HFF-Myc (cell line): ENCODE measurements at places on chromosomes 1 and 21.

- DNase-seq: no peak
These were observed 87.5 kb downstream of the TRIM33 start for GRCh38 chr1:114423455-114423854.

GRCh38 chr1:35832276-35832905, 24.6 kb downstream of the AGO4 start:
- no peak for DNase-seq

DNA sequence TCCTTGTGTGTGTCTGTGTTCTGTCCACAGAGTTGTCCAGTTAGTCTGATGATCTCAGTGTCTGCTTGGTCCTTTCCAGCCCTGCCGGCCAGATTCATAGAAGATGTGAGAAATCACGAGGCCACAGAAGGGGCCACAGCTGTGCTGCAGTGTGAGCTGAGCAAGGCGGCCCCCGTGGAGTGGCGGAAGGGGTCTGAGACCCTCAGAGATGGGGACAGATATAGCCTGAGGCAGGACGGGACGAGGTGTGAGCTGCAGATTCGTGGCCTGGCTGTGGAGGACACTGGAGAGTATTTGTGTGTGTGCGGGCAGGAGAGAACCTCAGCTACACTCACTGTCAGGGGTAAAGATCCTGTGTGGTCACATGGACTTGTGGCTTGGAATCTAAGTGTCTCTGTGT, 95.8 kb downstream of the OBSCN start:
- no peak for DNase-seq

DNA sequence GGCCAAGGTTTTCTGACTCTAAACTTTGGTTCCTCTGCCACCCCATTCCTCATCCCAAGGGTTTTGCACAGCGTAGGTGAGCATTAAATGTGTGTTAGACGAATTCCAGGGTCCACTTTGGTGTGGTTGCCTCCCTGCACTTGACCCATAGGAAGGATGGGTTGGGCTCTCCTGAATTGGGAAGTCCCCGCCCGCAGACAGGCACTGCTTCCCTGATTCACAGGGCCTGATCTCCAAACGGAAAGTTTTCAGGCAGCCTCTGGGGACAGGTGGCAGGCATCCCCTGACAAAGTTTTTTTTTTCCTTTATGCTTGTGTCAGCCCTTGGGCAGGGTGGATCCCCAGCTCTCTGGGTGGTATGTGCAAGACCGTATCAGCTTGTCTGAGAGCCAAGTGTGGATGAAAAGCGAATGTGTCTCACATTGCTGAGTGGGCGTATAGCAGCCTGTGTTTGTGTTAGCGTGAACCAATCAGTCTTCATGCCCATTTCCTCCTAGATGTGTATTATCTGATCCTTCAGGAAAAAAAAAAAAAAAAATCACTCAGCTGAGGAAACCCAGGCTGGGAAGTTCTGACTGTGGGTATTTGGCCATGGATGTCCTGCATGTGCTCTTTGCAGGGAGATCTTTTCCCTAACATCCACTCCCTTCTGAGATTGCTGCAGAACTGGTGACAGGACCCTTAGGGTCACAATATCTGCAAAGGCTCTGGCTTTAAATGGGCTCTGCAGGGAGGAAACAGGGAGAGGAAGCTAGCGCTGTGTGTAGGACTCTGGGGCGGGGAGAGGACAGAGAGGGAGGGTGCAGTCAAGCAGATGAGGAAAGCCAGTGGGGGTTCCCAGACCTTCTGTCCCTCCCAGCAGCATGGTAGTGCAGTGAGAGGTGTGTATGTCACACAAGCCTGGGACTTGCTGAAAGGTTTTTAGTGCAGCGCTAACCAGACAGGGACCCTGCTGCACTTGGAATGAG, 42.2 kb upstream of the TRABD2B start:
- DNase-seq: no peak

DNA sequence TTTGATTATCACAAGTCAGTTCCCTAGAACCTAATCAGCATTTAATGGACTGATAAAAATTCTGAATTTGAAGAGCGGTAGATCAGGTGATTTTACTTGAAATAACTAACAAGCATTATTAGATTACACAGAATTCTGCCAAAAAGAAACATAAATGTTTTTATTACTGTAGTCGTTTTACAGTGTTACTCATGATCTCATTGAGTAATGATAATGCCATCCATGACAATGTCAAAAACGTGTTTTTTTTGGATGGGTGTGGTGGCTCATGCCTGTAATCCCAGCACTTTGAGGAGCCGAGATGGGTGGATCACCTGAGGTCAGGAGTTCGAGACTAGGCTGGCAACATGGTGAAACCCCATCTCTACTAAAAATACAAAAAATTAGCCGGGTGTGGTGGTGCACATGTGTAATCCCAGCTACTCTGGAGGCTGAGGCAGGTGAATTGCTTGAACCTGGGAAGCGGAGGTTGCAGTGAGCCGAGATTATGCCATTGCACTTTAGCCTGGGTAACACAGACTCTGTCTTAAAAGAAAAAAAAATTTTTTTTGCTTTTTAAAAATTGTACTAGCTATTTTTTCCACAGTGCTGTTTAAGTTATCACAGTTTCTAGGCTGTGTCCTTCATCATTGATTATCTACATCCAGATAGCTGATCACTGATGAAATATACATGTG, 56.6 kb downstream of the LAMC1 start:
- DNase-seq: no peak

DNA sequence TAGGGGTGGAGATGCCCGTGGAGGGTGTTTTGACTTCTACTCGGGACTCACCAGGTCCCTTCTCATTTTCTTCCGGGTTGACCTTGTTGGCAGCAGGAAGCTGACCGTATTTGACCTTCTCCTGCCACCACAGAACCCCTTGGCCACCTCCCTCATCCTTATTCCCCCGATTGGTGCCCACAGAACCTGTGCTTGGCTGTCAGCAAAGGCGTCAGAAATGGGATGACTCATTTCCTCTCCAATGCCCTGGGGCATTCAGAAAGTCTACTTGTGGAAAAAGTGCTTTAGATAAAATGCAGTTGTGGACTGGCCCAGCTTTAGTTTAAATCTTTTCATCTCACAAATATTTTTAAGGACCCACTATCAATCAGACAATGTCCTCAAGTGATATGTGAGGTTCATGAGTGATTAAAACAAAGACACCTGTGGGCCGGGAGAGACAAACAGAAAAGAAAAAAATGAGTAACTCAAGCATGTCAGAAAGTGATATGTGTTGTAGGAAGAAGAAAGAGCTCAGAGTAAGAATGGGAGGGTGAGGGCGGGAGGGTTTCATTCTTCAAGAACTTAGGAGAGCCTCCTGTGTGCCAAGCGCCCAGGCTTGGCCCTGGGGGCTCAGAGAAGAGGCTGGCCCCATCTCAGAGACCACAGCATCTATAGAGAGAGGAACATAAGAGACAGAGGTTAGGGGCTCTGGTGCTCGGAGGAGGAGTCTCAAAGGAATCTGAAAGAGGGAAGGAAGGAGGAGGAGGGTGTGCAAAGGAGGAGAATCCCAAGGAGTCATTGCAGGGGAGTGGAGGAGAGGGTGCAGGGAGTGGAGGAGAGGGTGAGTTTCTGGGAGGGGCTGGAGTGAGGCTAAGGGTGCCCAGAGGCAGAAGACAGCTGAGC, 221.6 kb upstream of the VAMP3 start:
- DNase-seq: peak; percentile 52

- DNase-seq: no peak
These were observed 39.7 kb upstream of the CHODL start for GRCh38 chr21:18204931-18205330.

DNA sequence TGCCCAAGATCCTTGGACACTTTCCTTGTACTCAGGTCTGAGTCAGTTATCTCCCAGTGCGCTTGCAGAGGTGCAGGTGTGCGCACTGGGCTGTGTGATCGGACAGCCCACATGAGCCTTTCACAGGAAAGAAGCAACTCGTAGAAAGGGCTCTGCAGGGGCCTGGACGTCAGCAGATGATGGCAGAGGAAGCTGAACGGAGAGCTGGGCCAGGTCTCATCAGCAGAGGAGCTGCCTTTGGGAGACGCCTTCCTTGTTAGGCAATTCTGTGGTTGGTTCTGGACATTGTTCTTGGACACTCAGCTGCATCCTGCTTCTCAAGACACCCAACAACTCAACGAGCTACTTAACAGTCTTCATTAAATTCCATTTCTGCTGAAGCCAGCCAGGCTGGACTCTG, 7.5 kb upstream of the PROK1 start:
- no peak for DNase-seq

DNA sequence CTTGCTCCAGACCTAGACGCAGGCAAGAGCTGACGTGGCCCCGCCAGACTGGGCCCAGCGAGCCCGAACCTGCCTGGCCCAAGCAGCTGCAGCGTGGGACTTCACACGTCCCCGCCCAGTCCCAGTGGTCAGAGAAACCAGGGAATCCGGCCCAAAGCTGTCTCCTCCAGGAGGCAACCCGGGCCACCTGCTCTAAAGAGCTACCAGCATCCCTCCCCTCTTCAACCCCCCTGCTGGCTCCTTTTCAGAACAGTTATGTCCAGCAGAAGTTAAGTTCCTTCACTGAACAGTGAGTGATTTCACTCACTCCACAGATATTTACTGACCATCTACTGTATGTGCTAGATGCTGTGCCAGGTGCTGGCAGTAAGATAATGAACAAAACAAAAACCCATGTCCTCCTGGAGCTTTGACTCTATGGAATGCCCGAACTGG, 2.1 kb upstream of the EFNA1 start:
- no peak for DNase-seq
